ENCODE measurements at places on chromosomes 1 and 21.

DNA sequence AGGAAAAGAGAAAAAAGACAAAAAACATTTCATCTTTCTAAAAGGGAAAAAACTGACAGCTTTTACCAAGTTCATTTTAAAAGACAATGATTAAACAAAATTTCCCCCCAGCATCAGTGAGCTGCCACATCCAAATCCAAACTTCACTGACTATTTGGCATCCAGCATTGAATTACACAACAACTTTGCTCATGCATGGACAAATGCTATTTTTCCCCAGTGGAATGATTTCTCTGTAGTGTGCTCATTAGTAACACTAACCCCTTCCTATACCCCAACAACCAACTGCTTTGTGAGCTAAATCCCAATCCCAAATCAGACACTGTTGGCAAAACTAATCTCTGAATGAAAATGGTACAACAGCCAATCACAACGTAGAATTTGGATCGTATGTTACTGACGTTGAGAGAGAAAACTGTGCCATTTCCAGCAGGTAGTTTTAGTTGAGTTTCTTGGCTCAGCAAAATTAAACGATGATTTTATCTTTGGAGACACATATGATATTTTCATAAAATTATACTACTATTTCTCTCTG is 37.9 kb downstream of the PIK3R3 start:
- no peak for DNase-seq

DNA sequence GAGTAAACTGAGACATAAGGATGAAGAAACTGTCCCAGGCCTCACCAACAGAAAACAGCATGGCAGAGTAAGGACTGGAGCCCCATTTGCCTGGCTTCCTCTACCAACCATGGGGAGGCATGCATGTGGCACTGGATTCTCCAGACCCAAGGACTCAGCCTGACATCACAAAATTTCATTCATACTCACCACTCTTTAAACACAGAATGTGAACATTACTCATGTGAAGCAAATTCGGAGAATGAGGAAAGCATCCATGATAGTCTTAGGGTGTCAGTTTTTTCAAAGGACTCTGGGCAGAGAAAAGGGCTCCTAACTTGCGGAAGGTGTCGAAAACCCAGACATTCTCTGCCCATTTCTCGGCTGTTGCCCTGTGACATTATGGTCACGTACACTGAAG is 83.9 kb downstream of the PCNX2 start:
- DNase-seq = no peak

GRCh38 chr1:100077531-100077930 is 55.2 kb downstream of the SASS6 start:
- DNase-seq = no peak

DNA sequence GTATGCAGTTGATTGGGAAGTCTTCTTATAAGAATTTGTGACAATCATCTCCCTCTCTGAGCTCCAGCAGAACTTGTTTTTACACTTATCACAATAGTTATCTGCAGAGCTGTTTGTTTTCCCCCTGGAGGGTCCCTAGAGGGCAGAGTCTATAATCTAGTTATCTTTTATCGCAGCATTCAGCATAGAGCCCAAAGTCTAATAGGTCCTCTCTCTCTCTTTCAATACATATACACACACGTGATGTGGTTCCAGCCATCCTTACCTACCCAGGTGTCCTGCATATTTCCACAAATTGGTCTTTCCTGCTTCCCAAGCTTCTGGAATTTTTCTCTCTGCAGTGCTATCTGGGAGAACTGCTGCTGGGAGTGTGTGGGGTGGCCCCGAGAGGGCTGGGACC is 229.6 kb upstream of the KIAA0040 start:
- DNase-seq = no peak

DNA sequence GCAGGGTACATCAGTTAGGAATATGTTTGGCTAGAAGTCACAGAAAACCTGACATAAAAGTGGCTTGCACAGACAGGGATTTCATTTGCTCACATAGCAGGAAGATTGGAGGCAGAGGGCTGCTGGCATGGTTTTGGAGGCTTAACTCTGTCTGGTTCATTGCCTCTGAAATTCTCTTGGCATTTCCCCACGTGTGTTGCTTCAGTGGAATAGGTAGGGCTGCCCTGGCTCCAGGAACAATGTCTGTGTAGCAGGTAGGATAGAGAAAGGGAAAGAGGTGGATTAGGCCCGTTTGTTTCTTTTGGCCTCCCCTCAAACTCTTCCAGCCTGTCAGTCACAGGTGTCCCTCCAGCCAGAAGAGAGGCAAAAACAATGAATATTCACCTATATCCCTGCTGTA is 20.5 kb upstream of the SIPA1L2 start:
- no peak for DNase-seq

GRCh38 chr1:55445416-55445815 is 230.3 kb upstream of the USP24 start:
- no peak for DNase-seq

- DNase-seq = no peak
Observed at GRCh38 chr21:32717851-32718316, 9.9 kb downstream of the SYNJ1 start.

- DNase-seq = no peak
Observed at GRCh38 chr21:16578912-16579311, 849.1 kb downstream of the USP25 start.

DNA sequence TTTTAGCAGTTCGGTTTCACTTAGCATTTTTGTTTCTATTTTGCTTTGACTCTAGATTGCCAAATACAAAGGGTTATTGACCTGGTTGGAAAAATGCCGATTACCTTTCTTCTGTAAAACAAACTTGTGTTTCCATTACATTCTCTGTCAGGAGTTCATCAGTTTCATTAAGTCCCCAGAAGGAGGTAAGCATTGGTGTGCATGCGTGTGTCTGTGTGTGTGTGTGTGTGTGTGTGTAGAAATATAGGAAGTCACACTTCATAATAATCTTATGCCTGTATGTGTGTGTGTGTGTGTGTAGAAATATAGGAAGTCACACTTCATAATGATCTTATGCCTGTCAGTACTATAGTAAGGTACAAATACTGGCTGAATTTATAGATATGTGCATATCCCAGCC is 10.0 kb downstream of the RGSL1 start:
- DNase-seq = no peak

DNA sequence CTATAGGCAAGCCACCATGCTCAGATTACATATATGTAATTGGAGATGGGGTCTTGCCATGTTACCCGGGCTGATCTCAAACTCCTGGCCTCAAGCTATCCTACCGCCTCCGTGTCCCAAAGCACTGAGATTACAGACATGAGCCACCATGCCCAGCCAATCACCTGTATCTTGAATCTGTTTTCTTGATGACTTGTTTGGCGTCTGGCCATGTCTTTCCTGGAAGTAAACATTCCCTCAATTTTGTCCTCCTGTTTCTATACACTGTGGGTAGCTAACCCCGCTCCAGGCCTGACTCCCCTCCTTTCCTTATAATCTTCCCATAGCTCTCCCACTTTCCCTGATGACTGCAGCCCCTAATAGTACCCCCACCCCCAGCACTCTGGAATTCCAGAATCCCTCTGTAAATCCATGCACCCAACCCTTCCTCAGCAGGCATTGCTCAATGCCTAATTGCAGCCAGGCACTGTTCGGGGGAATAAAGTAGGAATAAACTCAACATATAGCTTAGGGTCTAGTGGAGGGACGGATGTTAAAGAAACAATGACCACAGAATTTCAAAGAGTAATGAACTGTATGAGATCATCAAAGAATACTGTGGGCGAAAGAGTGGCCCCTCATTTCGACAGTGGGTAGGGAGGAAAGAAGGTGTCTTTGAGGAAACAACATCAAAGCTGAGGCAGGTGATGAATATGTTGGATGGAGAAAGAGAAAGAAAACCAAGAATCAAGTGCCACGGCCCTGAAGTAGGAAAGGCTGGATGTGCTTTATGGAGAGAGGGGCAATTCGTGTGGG is 161.5 kb downstream of the ADSS2 start:
- no peak for DNase-seq

DNA sequence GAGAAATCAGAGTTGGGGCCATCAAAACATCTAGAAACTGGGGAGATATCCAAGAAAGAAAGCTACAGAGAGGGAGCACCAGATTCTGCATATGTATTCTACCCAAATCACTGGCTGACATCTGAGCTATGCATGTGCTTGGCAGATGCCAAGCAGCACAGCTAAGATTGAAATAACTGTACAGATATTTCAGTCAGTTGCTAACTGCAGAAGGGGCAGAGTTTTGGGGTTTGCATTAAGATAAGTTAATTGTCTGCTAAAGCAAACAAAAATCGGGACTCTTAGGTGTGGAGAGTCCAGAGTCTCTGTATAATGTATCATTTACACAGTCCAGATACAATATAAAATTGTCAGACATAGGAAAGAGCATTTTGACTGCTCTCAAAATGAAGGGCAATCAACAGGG is 437.1 kb downstream of the PTBP2 start:
- DNase-seq = no peak

DNA sequence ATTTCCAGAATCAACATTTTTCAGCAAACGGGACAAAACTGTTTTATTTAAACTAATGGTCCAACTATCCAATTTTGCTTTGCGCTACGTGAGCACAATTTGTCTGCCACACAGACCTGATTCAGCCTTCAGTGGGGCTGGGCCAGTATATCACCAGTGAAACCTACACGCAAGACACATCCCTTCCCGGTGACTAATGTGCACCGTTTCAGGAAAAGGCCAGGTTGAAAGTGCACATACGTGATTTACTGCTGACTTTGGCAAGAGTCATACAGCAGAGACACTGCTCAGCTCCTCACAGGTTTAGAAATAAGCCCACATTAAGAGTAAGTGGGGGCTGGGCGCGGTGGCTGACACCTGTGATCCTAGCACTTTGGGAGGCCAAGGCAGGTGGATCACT is 5.1 kb upstream of the TMEM51 start:
- no peak for DNase-seq

GRCh38 chr1:233376382-233377110 is 49.0 kb downstream of the MAP3K21 start:
- no peak for DNase-seq

- no peak for DNase-seq
Observed at GRCh38 chr1:213017447-213018273, 2.0 kb upstream of the ANGEL2 start.

DNA sequence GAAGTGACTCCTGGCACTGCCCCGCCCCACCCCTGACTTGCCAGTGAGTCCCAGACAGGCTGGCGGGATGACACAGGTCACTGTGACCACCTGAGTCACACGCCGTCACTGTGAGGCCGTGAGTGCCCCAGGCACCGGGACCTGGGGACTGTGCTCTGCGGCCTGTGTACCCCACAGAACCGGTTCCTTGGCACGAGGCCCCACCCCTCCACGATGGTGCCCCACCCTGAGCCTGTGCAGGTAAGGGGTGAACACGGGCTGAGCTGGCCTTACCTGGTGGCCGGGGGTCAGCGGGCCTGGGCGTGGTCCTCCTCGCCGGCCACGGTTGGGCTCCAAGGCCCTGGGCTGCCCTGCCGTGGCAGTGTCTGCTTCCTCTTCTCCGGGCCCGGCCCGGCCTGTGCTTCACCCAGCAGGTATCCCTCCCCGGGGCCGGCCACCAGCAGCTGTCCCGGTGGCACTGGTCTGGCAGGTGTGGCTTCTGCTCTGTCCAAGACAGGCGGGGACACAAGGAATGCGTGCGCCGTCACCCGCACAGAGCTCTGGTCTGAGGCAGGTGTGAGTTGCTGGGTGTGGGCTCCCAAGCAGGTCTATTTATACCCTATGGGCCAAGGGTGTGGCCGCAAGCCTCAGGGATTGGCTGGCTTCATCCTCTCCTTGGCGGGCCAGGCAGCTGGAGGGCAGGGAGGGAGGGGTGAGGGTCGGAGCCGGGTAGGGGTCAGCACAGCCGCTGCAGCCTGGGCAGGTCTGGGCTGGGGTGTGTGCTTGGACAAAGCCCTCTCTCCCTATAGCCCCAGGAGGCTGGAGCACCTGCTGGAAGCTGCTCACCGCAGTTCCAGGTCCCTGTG is at the start of gene RNF223:
Gene RNF223 (minus strand): TSS at position 564 of the 845 bp plus-strand sequence. CDS start 1,740 bp downstream, outside the sequence.
- DNase-seq = no peak

GRCh38 chr1:96183928-96184327 is 537.7 kb upstream of the PTBP2 start:
- no peak for DNase-seq

DNA sequence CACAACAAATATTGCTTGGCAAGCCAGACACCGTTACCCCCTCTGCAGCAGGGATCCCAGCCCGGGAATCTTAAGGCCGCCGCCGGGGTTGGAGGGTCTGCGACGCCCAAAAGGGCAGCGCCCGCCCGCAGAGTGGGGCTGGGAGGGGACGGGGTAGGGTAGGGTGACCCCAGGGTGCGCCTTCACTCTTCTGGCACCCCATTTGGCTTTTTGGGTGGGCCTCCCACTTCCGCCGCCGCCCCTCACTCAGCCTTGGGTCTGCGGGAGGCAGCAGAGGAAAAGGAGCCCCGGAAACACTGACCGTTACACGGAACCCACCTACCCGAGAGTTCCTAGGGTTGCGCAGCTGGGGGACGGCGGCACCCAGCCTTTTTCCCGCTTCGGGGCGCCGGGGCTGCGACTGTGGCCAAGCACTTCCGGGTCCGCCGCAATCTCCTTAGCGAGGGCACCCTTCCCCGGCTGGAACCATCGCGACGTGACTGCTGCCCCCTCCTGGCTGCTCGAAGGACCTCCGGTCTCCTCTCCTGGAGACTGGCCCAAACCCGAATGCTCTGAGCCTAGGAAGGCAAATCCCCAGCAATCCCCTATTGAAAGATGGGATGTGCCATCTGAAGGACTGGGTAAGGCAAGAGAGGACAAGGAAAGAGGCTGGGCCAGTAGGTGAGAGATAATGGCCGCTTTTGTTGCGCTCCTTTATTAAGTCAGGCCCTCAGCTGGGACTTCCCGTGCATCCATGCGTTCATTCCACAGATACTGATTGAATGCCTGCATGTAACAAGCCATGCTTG is at the start of gene PIGC:
Gene PIGC (minus strand): TSS at position 404 of the 788 bp plus-strand sequence. CDS start 1,447 bp downstream, outside the sequence.
- DNase-seq = peak; percentile 83

DNA sequence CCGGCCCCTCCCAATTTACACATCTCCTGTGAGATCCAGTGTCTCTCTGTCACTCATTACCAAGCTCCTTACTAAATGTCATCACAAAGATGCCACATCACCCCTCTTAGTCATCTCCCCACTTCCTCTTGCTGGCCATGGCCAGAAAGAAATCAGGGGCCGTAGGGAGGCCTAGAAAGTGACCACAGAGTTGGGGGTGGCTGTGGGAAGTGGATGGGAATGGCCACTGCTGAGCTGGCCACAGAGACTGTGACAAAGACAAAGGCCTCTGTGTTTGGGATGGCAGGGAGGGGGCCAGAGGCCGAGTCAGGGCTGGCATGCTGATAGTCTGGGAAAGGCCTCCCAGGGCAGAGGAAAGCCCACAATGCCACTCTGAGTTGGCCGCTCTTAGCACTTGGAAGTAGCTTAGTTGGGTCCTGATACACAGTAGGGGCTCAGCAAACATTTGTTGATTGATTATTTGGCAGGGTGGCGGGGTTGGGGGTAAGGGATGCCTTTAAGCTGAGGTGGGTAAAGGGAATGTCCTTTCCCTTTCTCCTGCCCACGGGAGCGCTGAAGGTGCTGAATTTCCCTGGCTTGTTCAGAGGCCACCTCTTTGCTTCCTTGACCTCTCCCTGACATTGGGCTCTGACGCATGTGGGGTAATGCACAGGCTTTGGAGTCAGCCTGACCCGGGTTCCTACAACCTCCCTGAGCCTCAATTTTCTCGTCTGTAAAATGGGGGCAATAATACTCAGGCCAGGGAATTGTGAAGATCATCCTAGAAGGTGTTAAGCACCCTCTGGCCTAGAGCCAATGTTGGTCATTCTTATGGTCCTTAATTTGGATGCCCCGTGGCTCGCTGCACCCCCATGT is 13.2 kb downstream of the NAV1 start:
- DNase-seq = peak; percentile 84

Measured in SJSA1 (cell line).